ENCODE measurements at places on chromosomes 3 and 15. TPM values are rescaled to one million over a fixed set of nuclear protein-coding genes. Genes with fewer than 3 reads are reported as not detected.

GRCh38 chr15:64503197-64503596 lies 42.8 kb downstream of the ZNF609 start:
- DNase-seq: no peak

DNA sequence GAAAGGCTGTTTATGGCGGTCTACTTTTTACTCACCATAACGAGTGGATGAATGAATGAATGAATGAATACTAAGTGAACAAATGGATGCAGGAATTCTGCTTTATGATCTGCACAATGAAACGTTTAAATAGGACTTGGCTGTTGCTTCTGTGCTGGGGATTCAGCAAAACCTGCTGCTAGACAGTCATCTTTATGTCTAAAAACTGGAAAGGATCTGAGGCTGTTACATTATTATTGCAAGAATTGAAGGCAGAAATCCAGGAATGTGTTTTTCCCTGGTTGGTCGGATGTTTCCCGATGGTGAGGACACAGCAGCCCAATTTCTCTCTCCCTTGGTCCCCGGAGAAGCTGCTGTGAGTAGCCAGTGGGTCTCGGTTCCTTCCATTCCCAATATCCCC lies 94.2 kb downstream of the GABRG3 start:
- no peak for DNase-seq

DNA sequence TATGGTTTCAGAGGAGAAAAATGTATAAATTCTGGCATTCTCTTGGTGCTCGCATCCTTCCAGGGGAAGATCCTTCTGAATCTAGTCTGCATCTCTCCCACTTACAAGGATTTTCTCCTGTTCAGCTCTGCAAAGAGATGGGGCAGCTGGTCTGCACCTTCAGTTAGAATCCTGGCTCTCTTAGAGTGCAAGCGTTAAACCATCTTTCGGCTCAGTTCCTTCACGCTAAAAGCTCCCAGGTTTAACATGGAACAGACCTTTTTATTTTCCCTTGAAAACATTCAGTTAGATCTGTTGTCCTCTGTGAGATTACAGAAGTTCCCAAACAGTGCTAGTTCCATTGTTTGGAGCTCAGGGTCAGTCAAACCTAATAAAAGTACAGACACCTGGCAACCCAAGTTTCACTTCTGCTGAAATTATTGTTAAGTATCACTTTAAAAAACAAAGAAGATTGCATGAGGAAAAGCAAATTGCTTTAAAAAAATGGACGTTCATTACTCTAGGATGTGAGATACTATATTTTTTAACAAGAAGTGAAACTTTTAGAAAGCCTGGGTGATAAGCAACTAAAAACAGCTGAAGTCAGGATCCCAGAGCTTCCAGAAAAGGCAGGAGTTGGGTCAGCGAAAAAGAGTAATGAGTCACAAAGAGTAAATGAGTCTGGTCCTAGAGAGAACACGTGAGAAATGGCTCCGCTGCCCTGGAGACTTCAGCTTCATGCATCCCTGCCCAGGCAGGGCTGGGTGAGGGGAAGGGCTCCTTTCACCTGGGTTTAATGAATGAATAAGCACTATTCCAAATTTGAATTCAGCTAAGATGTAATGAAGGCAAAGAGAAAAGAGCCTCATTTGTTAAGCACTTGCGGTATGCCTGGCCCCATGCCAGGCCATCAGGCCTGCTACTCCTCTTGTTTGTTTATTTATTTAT lies 63.3 kb downstream of the ABTB1 start:
- DNase-seq: no peak

GRCh38 chr3:4809922-4810321 lies 169.3 kb upstream of the BHLHE40 start:
- DNase-seq: no peak

GRCh38 chr15:73927003-73927475 lies 777 bp downstream of the LOXL1 start:
- peak; percentile 52 for DNase-seq

- peak; percentile 41 for DNase-seq
These were observed 793 bp downstream of the PCOLCE2 start for GRCh38 chr3:142888099-142888480.

DNA sequence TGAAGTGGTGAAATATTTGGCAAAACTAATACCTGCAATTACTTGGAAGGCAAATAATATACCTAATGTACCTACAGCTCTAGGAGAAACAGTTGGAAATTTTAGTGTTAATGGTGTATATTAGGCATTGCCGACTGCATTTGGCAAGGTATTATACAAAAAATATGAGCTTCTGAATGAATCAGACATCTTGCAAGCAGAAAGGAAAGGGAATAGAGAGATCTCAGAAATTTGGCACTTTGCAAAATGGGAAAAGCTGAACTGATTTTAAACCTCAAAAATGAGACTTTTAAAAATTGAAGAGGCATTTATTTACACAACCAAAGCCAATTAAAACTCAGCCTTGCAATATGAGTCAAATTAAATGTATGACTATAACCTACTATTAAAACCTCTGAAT lies 40.2 kb upstream of the C15orf61 start:
- DNase-seq: no peak

- DNase-seq: no peak
These were observed 32.2 kb downstream of the MCTP2 start for GRCh38 chr15:94263341-94264273.

MME gene
- 0.03 TPM for total RNA-seq

LDHAL6B gene
- not detected for total RNA-seq

SLC28A1 gene
- 0.08 TPM for total RNA-seq

GPR171 gene
- not detected for total RNA-seq

TUBGCP4 gene
- total RNA-seq: 35.7 TPM

SH2D7 gene
- not detected for total RNA-seq

All from HT-29 (cell line).